ELF-1 (cell line): ENCODE measurements at places on chromosomes 12 and 14.

DNA sequence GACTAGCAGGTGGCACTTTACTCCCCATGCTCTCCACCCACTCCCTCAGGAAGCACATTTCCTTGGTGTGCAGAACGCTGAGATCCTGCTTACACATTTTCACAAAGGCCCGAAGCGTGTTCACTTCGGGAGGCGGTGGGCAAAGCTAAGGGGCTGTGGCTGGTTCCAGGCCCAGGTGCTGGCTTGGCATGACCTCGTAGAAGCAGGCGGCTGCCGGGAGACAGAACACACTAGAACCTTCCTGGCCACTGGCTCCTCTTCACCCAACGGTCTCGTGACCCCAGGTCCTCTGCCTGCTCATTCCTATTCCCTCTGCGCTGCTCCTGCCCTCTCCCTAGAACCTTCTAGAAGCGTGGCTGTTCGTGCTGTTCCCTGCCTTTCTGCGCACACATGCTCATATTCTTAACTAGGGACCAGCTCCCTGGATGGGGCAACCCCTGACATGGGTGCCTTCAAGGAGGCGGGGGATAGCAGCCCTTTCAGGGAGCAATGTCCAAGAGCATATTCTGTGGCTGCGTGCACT lies 43.3 kb downstream of the ATP23 start:
- no peak for DNase-seq

DNA sequence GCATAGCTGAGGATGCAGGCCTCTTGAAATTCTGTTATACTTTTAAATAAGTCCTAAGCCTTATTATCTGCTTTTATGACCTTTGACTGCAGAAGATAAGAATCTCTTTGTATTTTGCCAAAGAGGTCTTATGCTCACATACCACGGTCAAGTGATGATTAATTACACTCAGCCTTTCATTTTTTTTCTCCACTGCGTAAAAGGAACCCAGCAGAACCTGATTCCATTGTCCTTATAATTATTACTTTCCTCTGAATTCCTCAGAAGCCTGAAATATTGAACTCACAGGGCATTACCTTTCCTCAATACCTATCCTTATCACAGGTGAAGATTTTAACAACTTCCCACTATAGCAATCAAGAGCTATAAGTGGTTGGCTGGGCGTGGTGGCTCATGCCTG lies 498.7 kb upstream of the RPL10L start:
- no peak for DNase-seq

DNA sequence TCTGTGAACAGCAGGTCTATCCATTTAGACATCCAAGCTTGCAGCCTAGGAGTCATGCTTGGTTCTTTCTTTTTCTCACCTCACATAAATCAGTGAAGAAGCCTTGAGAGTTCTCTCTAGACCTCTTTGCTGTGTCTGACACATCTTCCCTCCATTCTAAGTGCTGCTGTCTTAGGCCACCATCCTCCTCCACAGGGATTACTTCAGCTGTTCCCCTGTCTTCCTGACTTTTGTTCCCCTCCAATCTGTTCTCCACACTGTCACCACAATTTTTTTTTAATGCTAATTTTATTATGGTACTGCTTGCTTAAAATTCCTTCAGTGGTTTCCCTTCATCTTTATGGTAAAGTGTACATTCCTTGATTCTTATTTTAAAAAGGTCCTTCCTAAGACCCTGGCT lies 71.8 kb downstream of the DERA start:
- DNase-seq, result no peak

DNA sequence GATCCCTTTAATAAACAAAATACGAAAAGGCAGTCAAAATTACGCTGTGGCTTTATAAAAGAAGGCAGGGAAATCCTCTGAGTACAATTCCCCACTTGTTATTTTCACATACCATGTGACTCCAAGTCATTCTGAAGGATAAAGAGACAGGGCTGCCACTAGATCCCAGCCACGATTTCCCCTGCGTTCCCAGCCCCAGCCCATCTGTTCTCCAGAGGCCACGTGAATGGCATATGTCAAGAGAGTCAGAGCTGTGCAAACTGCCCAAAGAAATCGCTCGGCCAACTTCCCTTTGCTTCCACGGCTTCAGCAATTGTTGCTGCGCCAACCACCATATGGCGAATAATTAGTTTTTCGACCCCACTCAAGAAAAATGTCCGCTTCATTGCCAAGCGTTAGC lies 161.3 kb downstream of the C12orf42 start:
- no peak for DNase-seq

- DNase-seq, result no peak
These were observed 2.1 kb upstream of the KRT72 start for GRCh38 chr12:52603314-52603713.

GRCh38 chr14:23531391-23531790 lies 20.2 kb downstream of the ZFHX2 start:
- DNase-seq, result no peak

DNA sequence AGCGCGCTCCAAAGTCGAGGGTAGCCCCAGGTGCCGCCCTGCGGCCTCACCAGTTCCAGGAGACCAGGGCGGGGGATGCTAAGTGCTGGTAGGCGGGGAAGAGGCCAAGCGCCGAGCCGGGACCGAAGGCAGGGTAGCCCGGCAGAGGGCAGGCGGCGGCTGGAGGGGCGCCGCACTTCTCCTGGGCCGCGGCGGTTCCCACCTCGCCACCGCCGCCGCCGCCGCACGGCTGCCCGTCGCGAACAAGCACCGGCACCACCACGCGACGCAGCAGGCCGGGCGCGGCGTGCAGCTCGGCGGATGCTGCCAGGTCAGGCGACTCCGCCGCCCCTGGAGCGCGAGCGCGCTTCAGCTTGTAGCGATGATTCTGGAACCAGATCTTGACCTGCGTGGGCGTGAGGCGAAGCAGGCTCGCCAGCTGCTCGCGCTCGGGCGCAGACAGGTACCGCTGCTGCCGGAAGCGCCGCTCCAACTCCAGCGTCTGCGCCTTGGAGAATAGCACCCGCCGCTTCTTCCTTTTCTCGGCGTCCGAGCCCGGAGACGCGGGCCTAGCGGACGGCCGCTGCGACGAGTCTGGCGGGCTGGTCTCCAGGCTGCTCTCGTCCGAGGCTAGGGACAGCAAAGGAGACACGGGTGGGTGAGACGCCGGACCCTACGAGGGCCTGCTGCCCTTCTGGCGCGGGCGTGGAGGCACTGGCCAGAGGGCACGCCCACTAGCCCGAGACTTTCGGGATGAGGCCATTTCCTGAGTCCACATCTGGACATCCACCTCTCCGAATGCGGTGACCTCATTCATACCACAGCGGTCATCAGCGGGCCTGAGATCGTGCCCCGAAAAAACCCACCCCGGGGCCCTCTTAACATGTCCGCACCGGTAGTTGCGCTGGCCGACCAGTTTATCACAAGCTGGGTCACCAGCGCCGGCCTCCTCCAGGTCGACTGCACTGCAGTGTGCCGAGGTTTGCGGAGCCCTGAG lies 1.3 kb downstream of the NKX2-8 start:
- peak; percentile 51 for DNase-seq

- DNase-seq, result no peak
These were observed 20.4 kb upstream of the SPTSSA start for GRCh38 chr14:34482463-34482862.

DNA sequence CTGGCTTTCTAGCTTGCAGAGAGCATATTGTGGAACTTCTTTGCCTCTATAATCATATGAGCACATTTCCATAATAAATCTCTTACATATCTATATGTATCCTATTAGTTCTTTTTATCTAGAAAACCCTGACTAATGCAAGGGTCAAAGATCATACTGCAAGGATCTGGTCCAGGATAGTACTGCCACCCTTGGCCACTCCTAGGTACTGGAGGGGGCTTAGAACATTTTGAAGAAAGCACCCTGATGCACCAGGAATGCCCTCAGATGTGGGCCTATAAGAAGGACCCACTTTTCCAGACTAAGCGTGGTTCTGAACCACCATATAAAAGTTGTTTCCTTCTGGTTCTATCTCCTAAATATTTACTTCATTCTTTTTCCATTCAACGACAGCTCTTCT lies 14.6 kb downstream of the ATXN7L3B start:
- no peak for DNase-seq

DNA sequence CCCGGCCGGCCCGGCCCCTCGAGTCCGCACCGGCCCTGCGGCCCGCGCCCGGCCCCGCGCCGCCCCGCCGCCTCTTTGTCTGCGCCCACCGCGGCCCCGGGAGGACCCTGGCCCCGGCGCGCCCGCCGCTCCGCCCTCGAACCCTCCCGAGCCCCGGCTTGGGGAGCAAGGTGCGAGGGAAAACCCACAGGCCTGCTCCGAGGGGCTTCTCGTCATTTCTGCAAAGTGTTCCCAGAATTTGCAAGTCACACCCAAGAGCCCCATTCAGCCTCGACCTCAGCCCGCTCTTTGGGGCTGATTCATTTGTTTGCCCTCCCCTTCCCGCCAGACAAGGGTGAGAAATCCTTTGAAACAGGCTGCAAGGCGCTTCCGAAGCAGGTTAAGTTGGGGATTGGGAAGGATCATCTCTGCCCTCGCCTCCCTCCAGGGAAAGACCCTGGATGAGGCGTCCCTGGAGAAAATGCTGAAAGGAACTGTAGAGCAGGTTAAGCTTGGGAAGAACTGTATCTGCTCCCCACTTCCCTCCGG lies 325 bp upstream of the CLIP1 start:
- peak; percentile 68 for DNase-seq

- DNase-seq, result no peak
These were observed 675 bp downstream of the NEDD8 start for GRCh38 chr14:24231263-24232120.

GRCh38 chr12:2411616-2412304 lies 359.0 kb downstream of the CACNA1C start:
- DNase-seq, result peak; percentile 50

- no peak for DNase-seq
These were observed 3.4 kb upstream of the MYRFL start for GRCh38 chr12:69821456-69822159.

GRCh38 chr14:55302367-55303124 lies 31.3 kb downstream of the FBXO34 start:
- peak; percentile 12 for DNase-seq

DNA sequence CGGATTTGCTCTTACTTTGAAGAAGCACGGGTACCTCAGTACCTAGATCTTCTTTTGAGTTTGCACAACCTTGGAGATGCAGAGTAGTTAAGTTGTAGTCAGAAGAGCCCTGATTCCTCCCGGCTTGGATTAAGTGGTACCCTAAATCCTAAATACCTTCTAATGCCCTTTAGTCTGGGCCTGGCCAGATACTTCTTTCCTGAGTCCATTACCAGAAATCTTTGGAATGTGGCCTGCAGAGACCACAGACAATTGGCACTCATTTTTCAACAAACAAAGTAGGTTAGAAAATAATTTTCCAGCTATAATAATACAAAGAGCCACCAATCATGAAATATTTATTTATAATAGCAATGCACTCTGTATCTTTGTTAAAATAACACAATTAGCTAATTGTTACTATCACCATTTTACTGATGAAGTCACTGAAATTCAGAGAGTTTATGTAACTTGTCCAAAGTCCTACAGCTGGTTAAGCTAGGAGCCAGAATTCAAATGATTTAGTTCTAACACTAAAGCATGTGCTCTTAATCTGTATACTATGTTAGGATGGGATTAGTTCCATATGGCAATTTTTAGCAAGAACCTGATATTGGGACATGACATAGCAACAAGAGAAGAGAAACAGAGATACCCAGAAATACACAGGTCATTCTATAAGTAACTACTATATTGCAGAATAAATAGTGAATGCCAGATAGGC lies 132.1 kb upstream of the PDZRN4 start:
- DNase-seq, result no peak

DNA sequence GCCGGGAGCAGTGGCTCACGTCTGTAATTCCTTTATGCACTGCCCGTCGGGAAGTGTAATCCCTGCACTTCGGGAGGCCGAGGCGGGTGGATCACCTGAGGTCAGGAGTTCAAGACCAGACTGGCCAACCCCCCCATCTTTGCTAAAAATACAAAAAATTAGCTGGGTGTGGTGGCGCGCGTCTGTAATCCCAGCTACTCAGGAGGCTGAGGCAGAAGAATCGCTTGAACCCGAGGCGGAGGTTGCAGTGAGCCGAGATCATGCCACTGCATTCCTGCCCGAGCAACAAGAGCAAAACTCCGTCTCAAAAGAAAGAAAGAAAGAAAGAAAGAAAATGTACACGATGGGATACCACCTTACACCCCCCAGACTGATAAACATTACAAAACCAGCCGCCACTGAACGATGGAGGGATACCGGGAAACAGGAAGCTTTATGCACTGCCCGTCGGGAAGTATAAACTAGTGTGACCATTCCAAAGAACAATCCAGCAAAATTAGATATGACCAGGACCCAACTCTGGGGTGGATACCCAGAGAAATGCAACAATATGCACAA lies 1.1 kb downstream of the ABCD4 start:
- no peak for DNase-seq

DNA sequence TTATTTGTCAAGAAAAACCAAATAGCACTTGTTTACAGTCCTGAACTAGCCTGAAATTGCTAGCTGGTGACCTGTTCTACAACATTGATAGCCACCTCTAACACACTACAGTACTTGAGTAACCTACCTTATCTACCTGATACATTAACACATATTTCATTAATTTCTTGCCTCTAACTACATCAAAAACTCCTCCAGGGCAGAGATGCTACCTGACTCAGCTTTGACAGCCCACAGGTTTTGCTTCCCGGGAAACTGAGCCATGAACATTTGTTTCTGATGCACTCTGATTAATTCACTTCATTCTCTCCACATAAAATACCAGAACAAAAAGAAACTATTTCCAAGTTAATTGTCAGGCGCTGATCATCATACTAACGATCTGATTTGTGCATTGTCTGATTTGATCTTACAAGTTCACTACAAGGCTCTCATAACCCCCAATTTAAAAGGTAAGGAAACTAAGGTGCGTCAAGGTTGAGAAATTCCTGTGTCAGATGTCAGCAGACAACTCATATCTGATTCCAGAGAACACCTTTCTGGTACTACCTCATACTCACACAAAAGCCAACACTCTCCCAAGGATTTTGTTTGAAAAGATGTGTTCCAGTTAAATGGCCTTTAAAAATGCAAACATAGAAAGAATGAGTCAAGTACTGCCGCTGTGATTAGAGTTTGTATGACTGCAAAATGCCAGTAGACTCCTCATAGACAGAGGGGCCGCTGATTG lies 768.7 kb downstream of the BCL11B start:
- no peak for DNase-seq

- no peak for DNase-seq
These were observed 14.3 kb downstream of the PPP2R5C start for GRCh38 chr14:101775826-101776225.

DNA sequence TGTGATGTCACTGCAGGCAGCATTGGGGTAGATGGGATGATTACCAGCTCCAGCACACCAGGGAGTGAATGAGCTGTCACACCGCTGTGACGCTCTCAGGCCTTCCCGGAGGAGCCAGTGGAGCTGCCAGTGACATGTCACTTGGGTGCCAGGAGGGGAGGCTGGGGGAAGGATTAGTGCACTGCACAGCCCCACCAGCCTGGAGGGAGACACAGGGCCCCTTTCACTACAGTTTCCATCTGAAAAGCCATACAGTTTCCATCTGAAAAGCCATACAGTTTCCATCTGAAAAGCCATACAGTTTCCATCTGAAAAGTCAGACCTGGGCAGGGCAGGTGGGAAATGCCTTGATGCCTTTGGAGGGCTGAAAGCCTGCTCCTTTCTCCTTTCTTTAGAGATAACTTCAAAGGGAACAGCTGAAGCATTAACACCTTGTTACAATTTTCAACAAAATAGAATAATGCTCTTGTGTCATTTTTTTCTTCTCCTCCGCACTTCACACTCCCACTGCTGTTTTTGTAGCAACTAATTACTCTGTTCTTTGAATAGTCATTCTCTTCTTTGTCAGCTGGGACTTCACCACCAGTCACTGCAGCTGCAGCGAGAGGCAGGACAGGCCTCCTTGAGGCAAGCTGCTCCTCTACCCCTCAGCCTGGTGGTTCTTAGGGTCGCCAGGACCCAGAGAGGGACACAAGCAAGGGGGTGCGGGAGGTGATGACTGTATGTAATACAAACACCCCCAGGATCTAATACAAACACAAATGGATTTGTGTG lies 256.9 kb upstream of the RGS6 start:
- peak; percentile 81 for DNase-seq
